ENCODE measurements at places on chromosomes 6 and 20. TPM values are rescaled to one million over a fixed set of nuclear protein-coding genes. Genes with fewer than 3 reads are reported as not detected.

ADGRB3 gene
- not detected for total RNA-seq

COL12A1 gene
- total RNA-seq, result 5.7 TPM

MYLK2 gene
- total RNA-seq, result 0.66 TPM

TMEM170B gene
- total RNA-seq, result 0.59 TPM

NFS1 gene
- total RNA-seq, result 35.4 TPM

PKIB gene
- 1.6 TPM for total RNA-seq

METTL24 gene
- not detected for total RNA-seq
